ENCODE measurements at places on chromosomes 16 and 17.

DNA sequence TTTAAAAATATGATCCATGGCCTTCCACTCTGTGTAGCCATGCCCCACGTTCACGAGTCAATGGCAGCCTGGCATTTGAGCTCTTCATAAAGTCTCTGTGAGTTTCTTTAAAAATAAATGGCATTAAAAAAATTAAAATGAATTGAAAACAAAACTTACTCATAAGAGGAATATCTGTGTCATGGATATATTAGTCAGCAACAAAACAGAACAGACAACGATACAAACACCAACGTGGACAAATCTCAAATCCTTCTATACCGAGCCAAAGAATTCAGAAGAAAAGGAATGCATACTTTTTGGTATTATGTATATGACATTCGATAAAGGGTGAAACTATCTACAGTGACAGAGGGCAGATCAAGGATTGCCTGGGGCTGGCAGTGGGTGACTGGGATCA lies 8.2 kb upstream of the CMIP start:
- no peak for DNase-seq

GRCh38 chr16:49020436-49020835 lies 261.2 kb downstream of the CBLN1 start:
- no peak for DNase-seq

GRCh38 chr16:22161999-22162655 lies at the start of gene SDR42E2:
TSS of gene SDR42E2 (plus strand) at chr16:22162506. CDS start at chr16:22165583, 3,077 bp downstream.
- no peak for DNase-seq

DNA sequence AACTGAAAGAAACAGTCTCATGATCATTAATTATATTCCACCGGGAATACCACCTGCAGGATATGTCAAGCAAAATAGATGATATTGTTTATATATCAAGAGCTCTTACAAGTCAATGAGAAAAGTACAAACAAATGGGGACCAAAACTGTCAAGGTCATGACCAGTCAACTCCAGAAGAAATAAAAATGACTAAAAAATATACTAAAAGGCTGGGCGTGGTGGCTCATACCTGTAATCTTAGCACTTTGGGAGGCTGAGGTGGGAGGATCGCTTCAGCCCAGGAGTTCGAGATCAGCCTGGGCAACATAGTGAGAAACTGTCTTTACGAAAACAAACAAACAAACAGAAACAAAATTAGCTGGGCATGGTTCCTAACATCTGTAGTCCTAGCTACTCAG lies 49.8 kb upstream of the SCNN1B start:
- DNase-seq: no peak

GRCh38 chr16:49492896-49493626 lies 119.5 kb downstream of the C16orf78 start:
- DNase-seq: no peak

DNA sequence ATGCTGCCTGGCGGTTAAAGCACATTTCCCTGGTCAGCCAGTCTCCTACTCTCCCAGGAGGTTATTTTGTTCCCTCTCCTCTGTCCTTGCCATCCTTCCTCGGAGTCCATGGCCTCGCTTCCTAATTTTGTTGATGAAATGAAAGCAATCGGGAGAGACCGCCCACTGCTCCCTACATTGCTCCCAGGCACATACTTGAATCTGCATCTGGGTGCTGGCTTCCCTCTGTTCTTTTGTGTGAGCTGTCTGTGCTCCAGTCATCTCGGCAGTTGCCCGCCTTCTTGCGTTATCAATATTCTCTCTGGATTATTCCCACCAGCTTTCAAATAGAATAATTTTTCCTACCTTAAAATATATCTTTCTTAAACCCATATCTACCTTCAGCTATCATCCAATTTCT lies 11.1 kb downstream of the KRT23 start:
- DNase-seq: no peak

DNA sequence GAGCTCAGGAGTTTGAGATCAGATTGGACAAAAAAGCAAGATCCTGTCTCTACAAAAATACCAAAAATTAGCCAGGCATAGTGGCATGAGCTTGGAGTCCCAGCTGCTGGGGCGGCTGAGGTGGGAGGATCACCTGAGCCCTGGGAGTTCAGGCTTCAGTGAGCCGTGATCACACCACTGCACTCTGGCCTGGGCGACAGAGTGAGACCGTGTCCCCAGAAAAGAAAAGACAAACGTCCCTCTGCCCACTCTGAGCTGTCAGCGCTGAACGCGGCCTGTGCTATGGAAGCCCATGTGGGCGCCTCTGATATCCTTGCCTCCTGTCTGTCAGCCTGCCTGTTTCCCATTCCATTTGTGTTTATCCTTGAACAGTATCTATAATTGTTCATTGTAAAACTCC lies 50.7 kb downstream of the FOXK2 start:
- DNase-seq: no peak

DNA sequence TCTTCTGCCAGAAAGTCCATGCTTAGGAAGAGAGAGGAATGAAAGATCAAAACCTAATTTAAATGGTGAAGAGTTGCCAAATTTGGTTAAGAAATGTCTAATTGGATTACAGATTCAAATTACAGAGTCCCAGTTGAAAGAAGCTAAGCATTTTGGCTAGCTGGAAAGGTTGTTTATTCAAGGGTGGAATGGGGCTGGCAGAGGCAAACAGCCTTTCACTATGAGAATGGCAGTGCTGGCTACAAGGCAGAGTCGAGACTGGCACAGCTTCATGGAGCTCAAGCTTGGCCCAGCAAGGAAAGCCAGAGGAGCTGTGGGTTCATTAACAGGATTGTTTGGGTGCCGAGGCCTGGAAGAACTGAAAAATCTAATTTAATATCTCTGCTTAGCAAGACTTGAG lies 13.6 kb downstream of the MAP3K3 start:
- no peak for DNase-seq

DNA sequence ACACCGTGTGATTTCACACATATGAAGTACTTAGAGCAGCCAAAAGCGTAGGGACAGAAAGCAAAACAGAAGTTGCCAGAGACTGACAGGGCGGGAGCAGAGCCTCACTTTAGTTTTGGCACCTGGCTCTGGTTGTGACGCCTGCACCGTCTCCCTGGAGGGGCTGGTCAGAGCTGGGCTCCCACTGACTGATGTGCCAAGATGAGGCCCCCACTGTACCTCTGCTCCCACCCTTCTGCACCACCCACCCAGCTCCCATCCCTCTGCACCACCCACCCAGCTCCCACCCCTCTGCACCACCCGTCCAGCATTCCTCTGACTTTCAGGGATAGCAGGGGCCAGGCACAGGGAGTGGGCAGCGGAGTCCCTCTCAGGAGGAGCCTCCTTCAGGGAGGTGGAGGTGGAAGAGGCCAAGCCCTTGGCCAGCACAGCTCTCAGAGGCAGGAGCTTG lies 3.2 kb upstream of the PRSS21 start:
- no peak for DNase-seq

- DNase-seq: no peak
Measured at GRCh38 chr17:51298508-51299371, 38.4 kb downstream of the UTP18 start.

DNA sequence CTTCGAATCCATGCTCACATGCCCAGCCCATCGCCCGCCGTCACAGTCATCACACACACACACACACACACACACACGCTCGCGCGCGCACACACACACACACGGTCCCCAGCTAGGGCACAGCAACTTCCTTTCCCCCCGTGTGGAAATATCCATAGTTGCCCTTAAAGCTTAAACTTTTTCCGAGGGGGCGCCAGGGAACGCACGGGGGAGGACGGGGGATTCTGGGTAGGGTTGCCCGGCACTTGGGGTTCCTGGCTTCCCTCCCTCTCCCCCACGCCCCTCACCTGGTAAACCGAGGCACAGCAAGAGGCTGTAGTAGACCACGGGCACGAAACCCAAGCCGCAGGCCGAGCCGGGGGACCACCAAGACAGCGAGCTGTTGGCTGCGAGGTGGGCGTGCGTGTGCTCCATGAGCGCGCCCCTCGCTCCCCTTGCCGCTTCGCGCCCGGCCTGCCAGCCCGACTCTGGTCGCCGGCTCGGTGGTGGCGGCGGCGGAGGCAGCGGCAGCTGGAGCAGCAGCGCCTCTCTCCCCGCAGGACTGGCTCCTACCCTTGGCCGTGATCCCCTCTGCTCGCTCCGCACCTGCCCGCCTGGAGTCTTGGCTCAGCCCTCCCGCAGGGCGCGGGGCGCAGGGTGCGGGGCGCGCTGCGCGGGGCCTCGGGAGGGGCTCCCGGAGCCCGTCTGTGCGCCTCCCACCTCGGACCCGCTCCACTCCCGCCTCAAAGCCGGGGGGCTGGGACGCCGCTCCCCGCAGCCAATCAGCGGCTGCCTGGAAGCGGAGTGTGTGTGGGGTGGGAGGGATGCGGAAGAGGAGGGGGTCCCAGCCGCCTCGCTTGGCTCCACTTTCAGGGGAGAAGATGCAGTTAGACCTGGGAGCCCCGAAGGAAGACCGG lies at the start of gene GPR139:
Gene GPR139, minus strand, starts transcription at position 688 of the 896 bp plus-strand sequence. Its CDS starts 274 bp downstream, at position 414.
- no peak for DNase-seq
